Activated naive CD4-positive, alpha-beta T cell (primary cell): ENCODE measurements at places on chromosomes 2 and 18.

GRCh38 chr18:48538531-48539405 is at the start of gene CTIF:
CTIF (plus strand) TSS chr18:48539031; CDS start chr18:48619566, 80,535 bp downstream.
- DNase-seq, result no peak

DNA sequence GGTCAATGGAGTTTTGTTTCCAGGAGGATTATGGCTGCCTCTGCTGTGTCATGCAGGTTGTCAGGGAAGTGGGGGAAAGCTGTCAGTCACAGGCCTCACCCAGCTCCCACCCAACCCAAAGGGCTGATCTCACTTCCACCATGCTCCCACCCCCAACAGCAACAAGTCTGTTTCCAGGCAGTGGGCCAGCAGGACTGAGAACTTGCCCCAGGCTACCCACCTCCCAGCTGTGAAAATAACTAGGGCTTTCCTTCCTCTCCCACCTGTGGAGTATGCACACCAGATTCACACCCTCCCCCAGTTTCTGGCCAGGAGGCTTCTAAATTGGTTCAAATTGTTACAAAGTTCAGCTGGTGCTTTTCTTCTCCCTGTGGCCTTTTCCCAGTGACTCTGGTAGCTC is 95.6 kb upstream of the ACVR1 start:
- no peak for DNase-seq

GRCh38 chr2:223797037-223797436 is 40.3 kb downstream of the AP1S3 start:
- no peak for DNase-seq

- DNase-seq, result no peak
Measured at GRCh38 chr2:25582077-25582830, 91.1 kb downstream of the DTNB start.

DNA sequence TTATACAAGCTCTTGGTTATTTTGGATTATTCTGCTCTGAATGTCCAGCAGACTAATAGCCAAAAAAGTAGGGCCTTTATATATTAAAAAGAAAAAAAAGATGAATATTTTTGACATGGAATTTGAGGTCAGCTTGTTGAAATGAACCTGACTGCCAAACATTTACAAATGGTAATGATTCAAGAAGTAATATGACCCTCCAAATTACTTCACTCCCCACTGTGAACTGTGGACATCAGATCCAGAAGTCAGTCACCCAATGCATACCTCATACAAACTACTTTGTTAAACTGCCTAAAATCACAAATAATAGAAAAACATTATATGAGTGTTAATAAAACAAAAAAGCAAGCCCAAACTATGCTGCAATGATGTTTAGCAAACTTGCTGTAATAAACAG is 10.0 kb downstream of the EPG5 start:
- no peak for DNase-seq

DNA sequence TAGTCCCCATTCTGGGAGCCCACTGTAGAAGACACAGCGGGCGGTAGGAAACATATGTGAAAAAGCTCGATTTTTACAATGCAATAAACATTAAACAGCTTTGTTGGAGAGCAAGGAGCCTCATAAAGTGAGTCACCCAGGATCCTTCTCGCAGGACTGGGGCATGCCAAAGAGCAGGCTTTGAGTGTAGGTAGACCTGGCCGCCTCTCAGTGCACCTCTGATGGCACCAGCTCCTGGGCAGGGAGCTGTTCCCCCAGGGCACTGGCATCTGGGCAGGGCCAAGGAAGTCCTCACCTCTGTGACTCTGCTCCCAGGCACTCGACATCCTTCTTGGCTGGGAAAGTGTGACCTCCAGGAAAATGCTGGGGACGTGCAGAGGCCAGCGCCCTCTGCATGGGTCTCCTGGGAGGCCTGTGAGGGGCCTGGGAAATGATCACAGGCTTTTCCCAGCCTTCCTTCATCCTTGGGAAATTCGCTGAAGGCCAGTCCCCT is 94.2 kb downstream of the POLR1A start:
- no peak for DNase-seq

DNA sequence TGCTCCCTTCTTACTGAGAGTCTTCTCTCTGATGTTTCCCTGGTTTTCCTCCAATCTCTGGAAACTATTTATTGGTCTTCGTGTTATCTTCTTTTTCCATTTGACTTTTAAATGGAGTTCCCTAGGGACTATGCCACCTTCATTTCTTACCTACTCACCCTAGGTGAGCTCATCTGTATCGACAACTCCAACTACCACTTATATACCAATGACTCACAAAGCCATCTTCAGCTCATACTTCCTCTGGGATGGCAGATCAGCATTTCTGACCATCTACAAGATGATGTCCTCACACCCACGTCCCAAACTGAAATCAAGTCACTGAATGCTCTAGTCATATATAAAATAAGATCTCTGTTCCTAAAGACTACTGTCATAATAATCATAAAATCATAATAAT is 40.6 kb downstream of the CFAP210 start:
- DNase-seq, result no peak
